SIG-M5 (cell line): ENCODE measurements at places on chromosomes 7 and 10.

DNA sequence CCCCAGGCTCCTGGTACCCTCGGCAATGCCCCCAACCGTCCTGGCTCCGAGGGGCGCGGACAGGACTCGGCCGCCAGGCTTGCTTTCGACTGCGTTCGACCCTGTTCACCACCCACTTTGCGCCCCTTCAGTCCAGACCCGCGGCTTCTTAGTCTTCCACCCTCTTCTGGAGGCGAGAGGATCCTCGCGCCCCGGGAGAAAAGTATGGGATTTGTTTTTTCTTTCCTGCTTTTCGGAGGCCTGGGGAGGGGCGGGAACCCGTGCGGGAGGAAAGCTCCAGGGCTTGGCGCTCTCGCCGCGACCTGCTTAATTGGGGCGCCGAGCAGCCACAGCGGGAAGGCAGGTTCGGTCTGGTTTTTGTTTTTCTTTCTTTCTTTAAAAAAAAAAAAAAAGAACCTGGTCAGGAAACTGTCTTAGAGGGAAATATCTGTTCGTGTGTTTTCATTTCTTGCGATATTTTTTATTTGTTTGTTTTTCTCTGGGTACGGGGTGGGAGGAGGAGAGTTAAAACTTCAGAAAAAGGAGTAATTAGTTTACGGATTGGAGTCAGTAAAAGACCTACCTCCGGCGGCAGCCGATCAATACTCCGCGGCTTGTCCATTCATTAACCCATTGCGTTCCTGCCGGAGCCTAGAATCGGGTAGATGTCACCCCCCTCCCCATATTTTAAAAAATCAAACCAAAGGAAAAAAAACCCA is 1.6 kb downstream of the EMX2 start:
- DNase-seq: no peak

- DNase-seq: no peak
Observed at GRCh38 chr7:151119902-151120301, 33.6 kb downstream of the AGAP3 start.

GRCh38 chr7:139648941-139649425 is 125.5 kb downstream of the CLEC2L start:
- DNase-seq: no peak

DNA sequence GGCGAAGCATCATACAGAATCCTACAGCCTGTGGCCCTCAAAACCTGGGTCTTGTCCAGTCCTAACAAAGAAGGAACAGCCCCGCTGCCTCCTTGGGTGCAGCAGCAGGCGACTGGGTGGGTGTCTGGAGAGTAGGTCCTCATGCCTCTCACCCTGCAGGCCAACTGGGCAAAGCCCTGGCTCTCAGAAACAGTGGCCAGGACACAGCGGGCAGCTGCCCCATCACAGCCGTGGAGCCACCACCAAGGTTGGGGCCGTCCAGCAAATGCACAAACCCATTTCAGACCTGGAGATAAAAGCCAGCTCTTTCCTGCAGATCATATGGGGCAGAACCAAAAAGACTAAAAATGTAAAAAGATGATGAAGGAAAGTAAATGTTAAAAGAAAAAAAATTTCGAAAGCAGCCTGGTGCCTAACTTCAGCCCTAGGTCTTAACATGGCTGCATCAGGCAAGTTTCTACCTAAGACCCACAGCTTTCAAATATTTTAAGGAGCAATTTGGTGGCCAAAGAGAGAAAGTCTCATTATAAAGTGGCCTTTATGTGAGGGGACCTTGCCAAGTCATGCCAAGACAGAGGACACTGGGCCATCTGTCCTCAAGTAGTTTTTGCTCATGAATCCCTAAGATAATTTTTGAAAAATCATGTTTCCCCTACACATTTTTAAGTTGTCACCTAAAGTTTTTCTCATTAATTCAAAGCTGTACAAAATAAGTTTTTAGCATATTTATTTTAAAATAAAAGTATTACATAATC is 142.1 kb downstream of the PAXIP1 start:
- no peak for DNase-seq

GRCh38 chr10:122331100-122331499 is 43.4 kb upstream of the PLEKHA1 start:
- no peak for DNase-seq

DNA sequence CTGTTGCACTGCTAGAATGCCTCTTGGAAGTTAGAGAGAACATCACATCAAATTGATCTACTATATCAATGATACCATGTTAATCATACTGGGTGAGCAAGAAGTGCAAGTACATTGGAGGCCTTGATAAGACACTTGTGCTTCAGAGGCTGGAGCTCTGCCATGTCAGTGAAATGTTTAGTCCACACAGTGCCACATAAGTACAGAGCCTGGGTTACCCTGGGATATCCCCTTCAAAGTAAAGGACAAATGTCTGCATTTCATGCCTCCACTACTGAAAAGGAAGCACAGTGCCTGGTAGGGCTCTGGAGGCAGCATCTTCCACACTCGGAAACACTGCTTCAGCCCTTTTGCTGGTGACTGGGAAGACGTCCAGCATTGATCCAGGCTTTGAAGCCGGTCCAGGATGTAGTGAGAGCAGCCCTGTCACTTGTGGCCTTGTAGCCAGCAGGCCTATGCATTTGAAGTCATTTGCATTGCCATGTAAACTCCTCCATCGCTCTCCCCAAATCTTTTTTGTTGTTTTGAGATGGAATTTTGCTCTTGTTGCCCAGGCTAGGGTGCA is 15.7 kb upstream of the STN1 start:
- no peak for DNase-seq

DNA sequence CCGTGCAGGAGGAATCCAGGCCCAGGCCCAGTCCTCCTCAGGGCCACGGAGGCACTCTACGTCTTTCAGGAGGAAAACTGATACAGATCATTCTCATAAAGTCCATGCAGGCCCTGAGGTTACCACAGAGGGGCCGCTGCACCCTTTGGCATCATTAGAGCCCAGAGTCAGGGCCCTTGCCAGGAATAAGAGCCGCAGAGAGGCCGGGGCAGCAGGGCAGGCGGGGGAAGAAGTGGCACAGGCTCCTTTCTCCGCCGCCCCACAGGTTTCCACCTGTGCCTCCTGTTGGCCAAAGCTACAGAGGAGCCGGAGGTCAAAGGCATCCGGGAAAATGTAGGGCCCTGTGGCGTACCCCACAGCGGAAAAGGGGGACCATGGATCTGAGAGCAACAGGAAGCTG is 366.6 kb upstream of the SHH start:
- DNase-seq: no peak

- DNase-seq: no peak
Observed at GRCh38 chr10:75197906-75198305, 12.7 kb upstream of the VDAC2 start.

- DNase-seq: no peak
Observed at GRCh38 chr10:49231086-49231820, 43.1 kb upstream of the TMEM273 start.

GRCh38 chr10:4648999-4649398 is 177.0 kb upstream of the AKR1E2 start:
- no peak for DNase-seq

GRCh38 chr10:968546-969199 is 19.6 kb upstream of the GTPBP4 start:
- DNase-seq: no peak

DNA sequence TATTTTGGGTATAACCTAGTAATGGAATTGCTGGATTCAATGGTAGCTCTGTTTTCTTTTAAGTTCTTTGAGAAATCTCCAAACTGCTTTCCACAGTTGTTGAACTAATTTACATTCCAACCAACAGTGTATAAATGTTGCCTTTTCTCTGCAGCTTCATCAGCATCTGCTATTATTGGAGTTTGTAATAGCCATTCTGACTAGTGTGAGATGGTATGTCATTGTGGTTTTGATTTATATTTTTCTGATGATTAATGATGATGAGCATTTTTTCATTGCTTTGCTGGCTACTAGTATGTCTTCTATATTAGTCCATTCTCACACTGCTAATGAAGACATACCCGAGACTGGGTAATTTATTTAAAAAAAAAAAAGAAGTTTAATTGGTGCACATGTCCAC is 248.6 kb upstream of the MAGI2 start:
- DNase-seq: no peak

- no peak for DNase-seq
Observed at GRCh38 chr10:69451784-69452251, 553 bp downstream of the TSPAN15 start.

DNA sequence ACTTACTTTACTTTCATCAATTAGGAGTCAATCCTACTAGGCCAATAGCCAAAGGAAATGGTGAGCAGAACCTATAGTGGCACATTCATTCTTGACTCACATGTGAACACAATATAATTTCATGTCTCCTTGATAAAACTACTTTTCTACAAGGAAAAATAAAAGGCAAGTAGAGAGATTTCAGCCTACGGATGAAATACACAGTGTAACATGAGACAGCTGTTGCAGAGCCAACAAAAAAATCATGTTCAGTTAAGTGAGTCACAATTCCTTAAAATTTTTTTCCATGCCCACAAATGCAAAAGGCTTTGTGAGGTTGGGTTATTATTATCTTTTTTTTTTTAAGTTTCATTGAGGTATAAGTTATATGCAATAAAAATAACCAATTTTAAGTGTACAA is 54.8 kb downstream of the GPR141 start:
- DNase-seq: no peak

DNA sequence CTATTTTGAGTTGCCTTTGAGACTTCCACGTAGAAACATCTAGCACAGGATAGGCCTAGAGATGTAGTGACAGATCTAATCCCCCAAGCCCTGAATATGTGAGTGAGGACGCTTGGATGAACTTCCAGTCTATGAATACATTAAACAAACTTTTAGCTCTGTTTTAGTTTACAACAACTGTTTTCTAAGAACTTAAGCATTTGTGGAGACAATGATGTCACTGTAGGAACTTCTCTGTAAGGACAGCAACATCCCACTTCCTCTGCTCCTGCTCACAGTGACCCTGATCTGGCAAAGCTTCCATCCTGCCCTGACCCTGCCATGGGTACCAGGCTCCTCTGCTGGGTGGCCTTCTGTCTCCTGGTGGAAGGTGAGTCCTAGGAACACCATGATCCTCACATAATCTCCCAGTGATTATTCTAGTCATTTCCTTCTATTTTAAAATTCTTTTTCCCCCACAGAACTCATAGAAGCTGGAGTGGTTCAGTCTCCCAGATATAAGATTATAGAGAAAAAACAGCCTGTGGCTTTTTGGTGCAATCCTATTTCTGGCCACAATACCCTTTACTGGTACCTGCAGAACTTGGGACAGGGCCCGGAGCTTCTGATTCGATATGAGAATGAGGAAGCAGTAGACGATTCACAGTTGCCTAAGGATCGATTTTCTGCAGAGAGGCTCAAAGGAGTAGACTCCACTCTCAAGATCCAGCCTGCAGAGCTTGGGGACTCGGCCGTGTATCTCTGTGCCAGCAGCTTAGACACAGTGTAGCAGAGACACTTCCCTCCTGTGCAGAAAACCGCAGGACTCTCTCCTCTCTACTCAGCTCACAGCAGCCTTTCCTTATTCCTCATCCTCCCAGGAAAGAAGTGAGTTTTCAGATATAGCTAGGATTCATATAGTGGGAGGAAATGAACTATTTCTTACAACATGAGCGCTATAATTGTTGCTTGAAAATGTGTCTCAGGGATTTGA is 194.4 kb upstream of the PRSS1 start:
- DNase-seq: no peak

- DNase-seq: no peak
Observed at GRCh38 chr10:18325889-18326531, 185.8 kb downstream of the CACNB2 start.

DNA sequence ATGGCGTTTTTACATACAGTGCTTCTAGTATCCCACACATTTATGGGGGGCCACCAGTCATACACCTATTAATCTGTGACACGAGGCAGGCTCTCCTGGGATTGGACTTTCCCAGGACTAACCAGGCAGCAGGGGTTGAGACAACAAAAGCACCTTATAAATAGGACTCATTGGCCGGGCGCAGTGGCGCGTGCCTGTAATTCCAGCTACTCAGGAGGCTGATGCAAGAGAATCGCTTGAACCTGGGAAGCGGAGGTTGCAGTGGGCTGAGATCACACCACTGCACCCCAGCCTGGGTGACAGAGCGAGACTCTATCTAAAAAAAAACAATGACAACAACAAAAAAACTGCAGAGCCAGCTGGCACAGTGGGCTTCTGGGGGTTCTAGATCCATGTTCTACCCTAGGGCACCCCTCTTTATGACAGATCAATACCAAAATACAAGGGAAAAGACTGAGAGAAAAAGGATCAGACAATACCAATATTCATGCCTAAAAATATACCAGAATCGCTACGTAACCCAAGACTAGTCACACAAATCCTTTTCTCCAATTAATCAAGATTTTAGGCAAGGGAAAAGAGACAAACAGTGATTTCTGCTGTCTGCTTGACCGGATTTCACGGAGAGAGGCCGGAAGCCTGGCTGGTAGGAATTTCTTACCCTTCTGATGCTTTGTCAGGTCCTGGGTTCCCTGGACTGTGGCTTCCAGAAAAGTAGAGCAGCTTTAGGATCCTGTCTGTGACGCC is 98.4 kb upstream of the CCNY start:
- no peak for DNase-seq

DNA sequence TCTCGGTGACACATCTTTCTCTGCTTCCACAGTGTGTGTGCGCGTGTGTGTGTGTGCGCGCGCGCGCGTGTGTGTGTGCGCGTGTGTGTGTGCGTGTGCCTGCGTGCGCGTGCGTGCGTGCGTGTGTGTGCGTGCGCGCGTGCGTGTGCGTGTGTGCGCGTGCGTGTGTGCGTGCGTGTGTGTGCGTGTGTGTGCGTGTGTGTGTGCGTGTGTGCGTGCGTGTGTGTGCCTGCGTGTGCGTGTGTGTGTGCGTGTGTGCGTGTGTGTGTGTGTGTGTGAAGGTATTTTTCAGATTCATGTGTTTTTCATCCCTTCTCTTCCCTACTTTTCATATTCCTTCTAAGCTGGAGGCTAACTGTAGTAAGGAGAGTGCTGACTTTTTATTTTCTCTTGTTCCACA is 148.4 kb downstream of the CREB5 start:
- DNase-seq: no peak

- no peak for DNase-seq
Observed at GRCh38 chr10:11246752-11247467, 229.2 kb downstream of the CELF2 start.

DNA sequence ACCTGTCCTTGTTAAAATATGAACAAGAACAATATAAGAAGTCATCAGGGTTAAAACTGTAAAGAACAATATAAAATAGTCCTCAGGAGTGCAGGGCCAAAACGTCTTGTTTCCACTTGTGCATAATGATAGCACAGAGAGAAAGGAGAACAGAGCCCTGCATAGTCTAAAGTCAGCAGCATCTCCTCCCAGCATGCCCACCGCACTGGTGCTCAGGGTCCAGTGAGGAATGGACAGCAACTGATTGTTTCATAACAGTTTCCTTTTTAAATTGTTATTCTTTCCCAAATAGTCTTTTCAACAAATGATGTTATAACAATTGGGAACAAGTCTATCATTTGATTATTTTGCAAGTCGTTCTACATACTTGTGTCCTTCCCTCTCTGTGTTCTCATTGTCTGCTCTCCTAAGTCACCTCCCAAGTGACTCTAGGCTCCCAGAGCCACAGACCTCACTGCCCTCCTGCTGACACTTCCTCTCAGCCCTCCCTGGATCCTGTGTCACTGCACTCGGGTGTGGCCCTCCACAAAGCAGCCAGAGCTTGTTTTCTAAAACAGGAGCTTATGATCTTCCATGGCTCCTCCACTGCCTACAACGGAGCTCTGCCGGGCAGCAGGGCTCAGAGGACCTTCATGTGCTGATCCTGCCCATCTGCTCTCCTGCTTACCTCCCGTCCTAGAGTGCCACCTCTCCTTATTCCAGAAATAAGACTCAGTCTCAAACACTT is 27.6 kb downstream of the COBL start:
- DNase-seq: no peak
